ENCODE measurements at places on chromosomes 6 and 20. TPM values are rescaled to one million over a fixed set of nuclear protein-coding genes. Genes with fewer than 3 reads are reported as not detected.

DNA sequence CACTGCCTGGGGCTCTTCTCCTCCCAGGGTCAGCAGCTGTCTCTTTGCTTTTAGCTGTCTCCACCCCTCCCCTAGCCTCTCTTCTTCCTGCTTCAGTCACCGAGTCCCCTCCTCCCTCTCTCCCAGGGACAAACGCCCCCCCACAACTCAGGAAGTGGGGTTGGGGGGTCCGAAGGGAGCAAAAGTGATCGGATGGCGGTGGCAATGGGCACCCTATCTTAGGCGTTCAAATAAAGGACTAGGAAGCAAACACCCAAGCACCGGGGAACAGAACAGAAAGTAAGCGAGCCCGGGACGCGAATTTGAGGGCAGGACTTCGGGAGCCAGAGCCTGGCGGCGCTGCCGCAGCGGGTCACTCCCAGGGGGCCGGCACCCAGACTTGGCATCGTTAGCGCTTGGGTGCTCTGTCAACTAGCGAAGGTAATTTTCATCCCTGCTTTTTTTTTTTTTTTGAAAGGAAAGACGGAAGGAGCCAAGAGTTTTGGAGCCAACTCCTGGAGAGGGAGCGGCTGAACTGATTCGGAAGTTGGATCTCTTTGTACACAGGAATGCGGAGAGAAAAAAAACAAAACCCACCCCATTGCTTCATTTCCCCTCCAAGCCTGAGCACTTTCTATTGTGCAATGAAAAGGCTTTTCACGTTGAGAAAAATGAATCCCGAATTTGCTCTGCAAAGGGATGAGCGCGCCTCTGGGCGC is 815 bp upstream of the ITPR3 start:
- peak; percentile 81 for DNase-seq

DNA sequence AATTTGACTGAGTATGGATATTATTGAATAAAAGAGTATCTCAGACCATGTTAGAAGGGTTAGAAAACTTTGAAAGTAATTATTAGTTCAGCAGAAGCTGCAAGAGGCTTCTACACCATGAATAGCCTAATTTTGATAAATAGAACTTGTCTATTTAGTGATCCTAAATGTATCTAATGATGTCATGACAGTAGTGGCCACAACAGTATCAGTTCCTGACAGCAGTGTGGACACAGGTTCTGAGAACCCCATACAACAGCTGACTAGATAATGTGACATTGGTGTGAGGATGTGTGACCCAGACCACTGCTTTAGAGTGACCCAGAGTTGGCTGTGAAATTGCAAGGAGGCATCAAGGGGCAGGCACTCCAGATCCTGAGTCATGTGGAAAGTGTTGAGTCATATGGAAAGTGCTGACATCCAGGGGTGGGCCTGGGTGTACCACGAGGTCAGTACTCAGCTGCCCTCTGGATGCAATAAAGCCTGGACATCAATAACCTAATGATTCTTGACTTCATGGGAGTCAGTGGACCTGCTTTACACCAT is 754.7 kb downstream of the DHX35 start:
- no peak for DNase-seq

The IRF4 gene
- total RNA-seq, result 1.8 TPM

The LY6G6C gene
- 0.09 TPM for total RNA-seq

DNA sequence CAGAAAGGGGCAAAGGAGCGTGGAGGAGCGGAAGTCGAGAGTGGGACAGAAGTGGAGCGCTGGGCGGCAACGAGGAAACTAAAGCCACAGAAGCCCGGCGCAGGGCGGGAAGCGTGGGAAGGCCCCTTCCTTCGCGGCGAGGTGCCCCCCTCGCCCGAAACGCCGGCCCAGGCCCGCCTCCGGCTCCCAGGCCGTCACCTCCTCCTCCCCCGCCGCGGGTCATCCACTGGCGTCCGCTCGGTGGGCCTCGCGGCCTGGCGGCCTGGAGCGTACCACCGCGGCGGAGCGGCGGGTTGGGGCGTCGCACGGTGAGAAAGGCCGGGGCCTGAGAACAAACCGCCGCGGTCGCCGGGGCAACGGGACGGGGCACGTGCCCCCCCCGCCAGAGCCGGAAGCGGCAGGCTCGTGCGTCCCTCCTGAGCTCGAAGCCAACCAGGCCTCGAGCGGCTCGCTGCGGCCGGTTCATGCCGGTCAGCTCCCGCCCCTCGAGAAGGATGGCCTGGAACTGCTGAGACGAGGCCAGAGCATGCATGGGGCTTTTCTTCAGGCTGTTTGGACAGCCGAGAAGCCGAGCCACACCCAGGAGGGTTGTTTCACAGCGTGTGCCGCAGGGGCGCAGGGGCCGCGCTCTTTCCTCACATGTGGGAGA is at the start of gene TCP11:
Gene TCP11, minus strand, starts transcription at position 333 of the 649 bp plus-strand sequence. CDS start 469 bp downstream, outside the sequence.
- DNase-seq, result peak; percentile 63

DNA sequence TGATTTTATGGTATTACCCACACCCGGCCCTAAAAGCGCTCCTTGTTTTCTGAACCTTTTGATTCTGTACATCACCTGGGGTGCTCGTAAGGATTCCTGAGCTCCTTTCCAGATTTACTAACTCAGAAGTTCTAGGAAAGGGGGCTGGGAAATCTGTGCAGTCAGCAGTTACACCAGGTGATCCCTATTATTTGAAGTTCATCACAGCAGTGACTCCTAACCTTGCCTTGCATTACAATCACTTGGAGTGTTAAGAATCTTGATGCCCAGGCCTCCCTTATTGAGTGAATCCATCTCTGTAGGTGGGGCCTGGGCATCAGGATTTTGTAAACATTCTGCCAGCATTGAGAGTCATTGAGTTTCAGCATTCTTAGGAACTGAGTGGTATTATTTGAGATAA is 44.7 kb downstream of the BMP6 start:
- DNase-seq, result no peak

DNA sequence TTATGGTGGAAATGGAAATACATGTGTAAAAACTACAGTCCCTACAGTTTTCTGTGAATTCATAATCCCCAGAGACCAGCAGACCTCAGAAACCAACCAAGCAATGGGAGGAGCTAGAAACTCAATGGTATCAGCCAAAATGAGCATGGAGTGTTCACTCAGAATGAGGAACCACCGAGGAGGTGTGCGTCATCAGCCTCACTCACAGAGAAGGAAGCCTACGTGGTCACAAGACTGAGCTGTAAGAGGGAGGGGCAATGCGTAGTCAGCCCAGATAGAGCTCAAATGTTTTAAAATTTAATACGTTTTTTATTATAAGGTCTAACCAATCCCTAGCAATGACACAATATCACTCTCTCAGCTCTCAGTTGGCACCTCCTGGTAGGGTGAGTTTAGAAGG is 17.4 kb downstream of the MYLK4 start:
- DNase-seq, result peak; percentile 79

GRCh38 chr6:43297644-43298564 is at the start of gene SLC22A7:
TSS of gene SLC22A7 (plus strand) at chr6:43298260. CDS start at chr6:43298359, 99 bp downstream.
- DNase-seq, result no peak

The MEA1 gene
- total RNA-seq, result 59.6 TPM

DNA sequence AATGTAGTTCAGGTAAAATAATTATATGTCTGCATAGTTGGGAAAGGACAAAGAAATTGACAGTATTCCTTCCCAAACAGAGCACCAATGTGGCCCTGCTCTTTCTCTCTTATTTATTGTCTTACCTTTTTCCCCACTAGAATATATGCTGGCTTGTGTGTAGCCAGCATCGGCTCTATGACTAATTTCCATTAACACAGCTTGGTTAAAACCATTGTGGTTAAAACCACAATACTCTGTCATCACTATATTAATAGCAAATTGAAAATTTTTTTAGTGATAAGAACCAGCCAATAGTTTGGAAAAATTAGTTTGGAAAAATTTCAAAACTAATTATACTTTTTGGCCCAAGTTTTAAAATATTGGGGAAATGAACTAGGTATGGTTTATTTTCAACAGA is 535.1 kb downstream of the UTRN start:
- DNase-seq, result no peak

The FAXC gene
- total RNA-seq, result 1.2 TPM

DNA sequence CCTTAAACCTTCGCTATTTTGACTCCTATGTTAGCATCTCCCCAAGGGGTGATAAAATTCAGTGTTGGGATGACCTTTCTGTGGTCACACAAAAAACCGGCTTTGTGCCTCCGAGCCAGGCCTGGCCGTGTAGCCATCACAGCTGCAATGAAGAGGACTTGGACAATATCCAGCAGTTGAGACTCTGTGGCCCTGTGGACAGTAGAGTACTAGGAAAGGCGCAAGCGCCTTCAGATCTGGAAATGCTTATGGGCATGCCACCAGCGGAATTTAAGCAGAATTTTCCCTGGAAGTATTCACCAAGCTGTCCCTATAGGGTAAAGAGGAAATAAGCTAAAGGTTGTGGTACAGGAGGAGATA is 63.3 kb upstream of the SLC2A12 start:
- DNase-seq, result peak; percentile 80

DNA sequence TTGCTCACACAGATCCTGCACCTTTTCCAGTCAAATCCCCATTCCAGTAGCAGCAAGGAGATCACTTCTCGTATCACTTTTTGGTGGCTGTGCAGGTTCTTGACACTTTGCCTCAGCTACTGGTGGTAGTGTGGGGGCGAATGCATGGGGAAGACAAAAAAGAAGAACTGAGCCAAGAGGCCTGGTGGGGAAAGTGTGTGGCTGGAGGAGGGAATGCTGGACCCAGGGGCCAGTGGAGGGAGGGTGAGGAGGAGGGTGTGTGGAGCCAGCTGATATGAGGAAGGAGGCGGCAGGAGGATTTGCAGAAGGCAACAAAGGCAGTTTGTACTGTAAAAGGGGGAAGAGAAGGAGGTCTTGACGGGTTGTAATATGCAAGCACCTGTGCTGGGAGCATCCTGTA is 15.7 kb upstream of the HLA-C start:
- no peak for DNase-seq

The PPP1R16B gene
- 5.5 TPM for total RNA-seq

DNA sequence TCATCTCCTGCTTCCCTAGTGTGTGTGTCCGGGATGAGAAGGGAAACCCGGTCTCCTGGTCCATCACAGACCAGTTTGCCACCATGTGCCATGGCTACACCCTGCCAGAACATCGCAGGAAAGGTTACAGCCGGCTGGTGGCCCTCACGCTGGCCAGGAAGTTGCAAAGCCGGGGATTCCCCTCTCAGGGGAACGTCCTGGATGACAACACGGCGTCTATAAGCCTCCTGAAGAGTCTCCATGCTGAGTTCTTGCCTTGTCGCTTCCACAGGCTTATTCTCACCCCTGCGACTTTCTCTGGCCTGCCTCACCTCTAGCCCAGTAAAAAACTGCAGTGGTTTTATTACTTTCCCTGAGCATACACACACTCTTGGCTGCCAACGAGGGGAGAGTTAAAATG is 23.9 kb upstream of the C6orf141 start:
- DNase-seq, result no peak

The ABT1 gene
- total RNA-seq, result 10.7 TPM

The HLA-DQA1 gene
- total RNA-seq, result 2.6 TPM

DNA sequence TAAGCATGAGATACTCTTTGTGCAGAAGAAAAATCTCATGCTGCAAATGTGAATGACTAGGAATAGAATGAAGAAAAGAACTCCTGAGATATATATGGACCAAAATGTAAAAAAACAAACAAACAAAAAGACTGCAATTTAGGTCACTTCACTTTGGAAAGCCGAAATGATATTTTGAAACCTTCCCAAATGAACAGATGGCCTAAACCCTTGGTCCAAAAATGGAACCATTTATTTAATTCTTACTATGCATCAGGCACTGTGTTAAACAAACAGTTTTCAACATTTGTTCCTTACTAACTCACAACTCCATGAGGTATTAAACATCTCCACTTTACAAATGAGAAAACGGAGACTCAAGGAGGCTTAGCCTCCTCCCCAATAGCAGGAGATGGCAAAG is 107.5 kb downstream of the VIP start:
- DNase-seq, result no peak

GRCh38 chr6:118968416-118968815 is 33.5 kb upstream of the MCM9 start:
- DNase-seq, result peak; percentile 65

GRCh38 chr6:84035484-84035883 is 1.9 kb downstream of the MRAP2 start:
- DNase-seq, result no peak

The CCN6 gene
- total RNA-seq, result 0.09 TPM

GRCh38 chr6:165447141-165447540 is 137.7 kb upstream of the C6orf118 start:
- no peak for DNase-seq

GRCh38 chr6:18260448-18261106 is 3.8 kb downstream of the DEK start:
- DNase-seq, result no peak

The C20orf202 gene
- total RNA-seq, result 0.35 TPM

The SPATS1 gene
- total RNA-seq, result not detected

DNA sequence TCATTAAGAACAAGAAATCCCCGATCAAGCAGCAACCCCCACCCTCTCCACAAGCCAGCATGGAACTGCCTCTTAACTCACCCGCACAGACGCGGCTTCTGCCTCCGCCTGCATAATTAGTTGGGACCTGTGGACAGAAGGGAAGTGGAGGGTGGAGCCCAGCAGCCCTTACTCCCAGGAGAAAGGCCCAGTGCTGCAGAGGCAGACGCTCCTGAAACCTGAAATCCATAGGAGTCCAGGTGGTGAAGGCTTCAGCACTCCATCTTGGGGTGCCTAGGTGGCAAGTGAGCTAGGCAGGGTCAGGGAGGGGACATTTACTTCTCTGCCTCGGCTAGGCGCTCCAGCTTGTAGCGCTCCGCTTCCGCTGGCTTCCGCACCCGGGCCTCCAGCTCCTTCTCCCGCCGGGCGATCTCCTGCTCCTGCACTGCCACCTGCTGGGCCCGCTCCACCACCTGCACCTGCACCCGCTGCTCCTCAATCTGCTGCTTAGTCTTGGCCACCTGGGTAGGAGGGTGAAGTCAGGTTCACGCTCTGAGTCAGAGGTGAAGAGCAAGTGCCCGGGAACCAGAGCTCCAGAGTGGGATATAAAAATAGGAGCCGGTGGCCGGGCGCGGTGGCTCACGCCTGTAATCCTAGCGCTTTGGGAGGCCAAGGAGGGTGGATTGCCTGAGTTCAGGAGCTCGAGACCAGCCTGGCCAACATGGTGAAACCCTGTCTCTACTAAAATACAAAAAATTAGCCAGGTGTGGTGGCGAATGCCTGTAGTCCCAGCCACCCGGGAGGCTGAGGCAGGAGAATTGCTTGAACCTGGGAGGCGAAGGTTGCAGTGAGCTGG is 10.7 kb downstream of the TUBB start:
- peak; percentile 59 for DNase-seq

DNA sequence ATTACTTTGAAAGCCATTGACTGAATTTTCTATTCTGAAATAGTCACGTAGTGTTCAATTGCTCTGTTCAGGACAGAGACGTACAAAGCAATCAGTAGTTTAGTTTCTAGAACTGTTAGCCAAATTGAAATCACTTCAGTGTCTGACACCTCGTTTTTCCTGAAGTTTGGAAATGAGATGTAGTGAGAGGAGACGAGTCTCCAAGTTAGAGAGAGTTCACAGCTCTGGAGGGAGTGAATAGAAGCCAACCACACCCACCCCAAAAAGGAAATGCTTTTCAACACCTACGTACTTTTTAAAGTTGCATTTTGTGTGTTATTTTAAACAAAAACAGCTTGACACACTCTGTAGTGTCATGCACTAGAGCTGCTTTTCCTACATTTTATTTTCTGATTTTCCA is 296.0 kb downstream of the ADGRG6 start:
- peak; percentile 78 for DNase-seq

The SLC26A8 gene
- total RNA-seq, result not detected
